ENCODE measurements at places on chromosomes 6 and 20. TPM values are rescaled to one million over a fixed set of nuclear protein-coding genes. Genes with fewer than 3 reads are reported as not detected.

DNA sequence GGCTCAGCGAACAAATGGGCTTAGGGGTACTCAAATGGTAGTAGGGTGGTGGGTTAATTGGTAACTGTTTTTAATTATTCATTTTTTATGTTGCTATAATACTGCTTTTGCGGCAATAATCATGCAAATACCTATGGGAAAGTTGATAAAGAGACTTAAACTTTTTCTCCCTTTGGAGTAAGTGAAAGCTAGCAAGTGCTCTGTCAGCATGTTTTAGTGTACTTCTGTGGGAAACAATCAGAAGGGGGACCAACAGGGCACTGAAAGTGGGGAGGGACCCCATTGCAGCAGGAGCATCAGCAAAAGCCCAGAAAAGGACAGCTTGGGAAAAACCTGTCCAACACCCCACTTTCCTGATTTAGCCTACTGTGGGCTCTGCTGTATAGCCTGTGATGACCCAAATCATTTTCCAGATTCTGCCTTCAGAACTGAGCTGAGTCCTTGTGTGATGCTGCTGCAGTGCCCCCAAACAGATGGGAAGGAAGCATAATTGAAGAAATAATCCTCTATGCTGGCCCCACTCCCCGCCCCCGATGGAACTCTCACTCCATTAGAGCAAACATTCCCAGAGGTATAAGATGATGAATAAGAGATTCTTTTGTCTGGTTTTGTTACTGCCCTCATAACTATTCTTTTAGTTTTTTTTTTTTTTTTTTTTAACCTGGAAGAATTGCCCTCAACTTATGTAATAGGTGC, 322.8 kb downstream of the CD83 start:
- DNase-seq = peak; percentile 33

- no peak for DNase-seq
These were observed 219.2 kb downstream of the CLVS2 start for GRCh38 chr6:123215211-123215610.

Gene TGM6
- total RNA-seq = not detected

Gene OTOR
- total RNA-seq = not detected

- DNase-seq = no peak
These were observed 1252.8 kb upstream of the GJE1 start for GRCh38 chr6:140879946-140880345.

GRCh38 chr20:25129908-25130307, 48.0 kb upstream of the VSX1 start:
- no peak for DNase-seq

GRCh38 chr6:23611776-23612381, 514.1 kb upstream of the NRSN1 start:
- DNase-seq = peak; percentile 73

DNA sequence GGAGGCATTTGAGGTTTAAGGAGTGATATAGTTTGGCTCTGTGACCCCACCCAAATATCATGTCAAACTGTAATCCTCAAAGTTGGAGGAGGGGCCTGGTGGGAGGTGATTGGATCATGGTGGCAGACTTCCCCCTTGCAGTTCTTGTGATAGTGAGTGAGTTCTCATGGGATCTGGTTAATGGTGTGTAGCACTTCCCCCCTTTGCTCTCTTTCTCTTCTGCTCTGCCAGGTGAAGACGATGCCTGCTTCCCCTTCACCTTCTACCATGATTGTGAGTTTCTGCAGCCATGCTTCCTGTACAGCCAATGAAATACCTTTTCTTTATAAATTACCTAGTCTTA, 1.7 kb upstream of the HDDC2 start:
- DNase-seq = no peak

Data from glutamatergic neuron (in vitro differentiated cells).